ENCODE measurements at places on chromosomes 6 and 20.
A peak's percentile ranks its signal among the peaks of the same experiment; 100 is the strongest.

DNA sequence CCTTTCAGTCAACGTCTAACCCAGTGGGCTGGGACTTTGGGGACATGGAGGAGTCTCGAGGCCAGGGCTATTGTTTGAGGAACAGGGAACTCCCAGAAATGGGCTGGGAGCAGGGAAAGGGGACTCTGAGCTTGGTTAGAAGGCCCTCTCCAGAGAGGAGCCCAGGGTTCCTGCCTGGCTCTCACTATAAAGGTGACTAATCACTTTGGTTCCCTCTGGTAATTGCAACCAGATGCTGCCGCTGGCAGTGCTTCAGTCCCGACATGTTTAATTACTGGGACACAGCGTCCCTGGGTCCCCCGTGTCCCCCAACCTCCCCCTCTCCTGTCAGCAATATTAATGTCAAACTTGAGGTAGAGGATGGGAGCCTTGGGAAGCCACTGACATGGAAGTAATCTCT is 5.0 kb upstream of the GDF5 start:
- peaks cover 6% of the 10 kb centered on the region for H3K36me3 ChIP-seq
- H3K27me3 ChIP-seq: peaks cover 17% of the 10 kb centered on the region
- no peak overlapping the region for H3K4me3 ChIP-seq
- H3K4me1 ChIP-seq: peaks cover 5% of the 10 kb centered on the region

GRCh38 chr6:143747347-143747842 is 69.6 kb downstream of the PHACTR2 start:
- H3K36me3 ChIP-seq: peaks cover 9% of the 10 kb centered on the region
- H3K27ac ChIP-seq: no peak overlapping the region
- no peak overlapping the region for H3K4me3 ChIP-seq
- no peak for DNase-seq
- H3K27me3 ChIP-seq: no peaks in the 10 kb centered on the region
- H3K4me1 ChIP-seq: peaks cover 29% of the 10 kb centered on the region

DNA sequence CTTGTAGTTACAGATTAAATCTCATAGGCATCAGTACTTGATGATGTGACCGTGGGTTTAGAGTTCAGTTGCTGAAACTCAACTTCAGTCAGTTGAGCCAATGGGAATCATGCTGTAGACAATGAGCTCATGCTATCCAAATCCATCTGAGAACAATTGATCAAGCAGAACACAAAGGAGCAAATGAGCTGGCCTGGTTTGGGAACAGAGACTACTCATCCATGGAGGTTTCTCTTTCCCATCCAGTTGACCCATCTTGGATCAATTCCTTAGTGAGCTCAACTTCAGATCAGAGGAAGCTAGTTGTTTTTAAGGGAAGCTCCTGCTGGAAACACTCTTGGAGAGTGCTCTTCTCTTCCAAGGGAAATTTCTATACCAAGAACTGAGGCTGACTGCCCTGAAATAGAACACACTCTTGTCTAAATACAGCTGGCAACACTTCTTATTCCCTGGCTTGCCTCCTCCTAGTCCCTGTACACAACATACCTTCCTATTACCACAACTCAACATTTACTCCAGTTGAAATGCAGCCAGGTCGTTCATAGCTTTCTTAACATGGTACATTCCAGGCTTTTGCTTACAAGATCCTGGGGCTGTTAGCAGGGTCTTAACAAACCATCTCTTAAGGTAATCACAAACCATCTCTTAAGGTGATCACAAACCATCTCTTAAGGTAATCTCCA is 203.9 kb upstream of the PRDM1 start:
- H3K27ac ChIP-seq: no peak overlapping the region
- peaks cover 2% of the 10 kb centered on the region for H3K36me3 ChIP-seq
- peaks cover 9% of the 10 kb centered on the region for H3K4me1 ChIP-seq
- H3K4me3 ChIP-seq: no peak overlapping the region

DNA sequence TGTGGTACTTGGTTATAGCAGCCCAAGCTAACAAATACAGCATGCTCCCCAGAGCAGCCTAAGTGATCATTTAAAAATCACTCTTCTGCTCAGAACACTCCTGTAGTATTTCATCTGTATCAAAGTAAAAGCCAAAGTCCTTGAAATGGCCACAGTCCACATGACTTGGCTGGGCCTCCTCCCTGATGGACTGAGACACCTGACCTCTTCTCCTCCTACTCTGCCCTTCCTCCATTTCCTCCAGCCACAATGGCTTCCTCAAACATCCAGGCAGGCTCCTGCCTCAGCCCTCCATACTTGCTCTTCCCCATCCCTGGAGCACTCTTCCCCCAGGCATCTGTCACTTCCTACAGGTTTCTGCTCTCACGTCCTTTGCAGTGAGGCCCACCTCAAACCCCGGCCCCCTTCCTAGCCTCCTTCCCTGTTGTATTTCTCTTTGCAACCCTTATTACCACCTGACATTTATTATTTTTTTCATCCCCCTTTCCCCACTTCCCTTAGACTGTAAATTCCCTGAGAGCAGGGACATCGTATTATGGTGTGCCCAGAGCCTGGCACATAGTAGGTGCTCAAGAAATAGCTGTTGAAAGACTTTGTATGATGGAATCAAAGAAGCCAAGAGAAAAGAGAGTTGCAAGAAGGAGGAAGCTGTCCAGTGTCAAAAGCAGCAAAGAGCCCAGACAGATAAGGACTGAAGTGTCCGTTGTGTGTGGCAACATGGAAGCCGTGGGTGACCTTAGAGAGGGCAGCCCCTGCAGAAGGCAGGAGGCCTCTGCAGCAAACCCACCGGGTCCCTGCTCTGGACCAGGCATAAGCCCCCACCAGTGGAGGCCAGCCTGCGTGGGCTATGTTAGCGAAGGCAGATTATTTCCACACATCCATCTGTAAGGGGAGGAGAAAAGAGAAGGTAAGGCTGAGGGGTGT is 87.5 kb downstream of the TRERF1 start:
- peaks cover 10% of the 10 kb centered on the region for H3K36me3 ChIP-seq
- no peak overlapping the region for H3K4me3 ChIP-seq
- no peaks in the 10 kb centered on the region for H3K27me3 ChIP-seq
- peaks cover 51% of the 10 kb centered on the region for H3K4me1 ChIP-seq
- no peak for DNase-seq

- H3K4me3 ChIP-seq: no peak overlapping the region
- peaks cover 3% of the 10 kb centered on the region for H3K4me1 ChIP-seq
- no peak for DNase-seq
- H3K27ac ChIP-seq: no peak overlapping the region
- no peaks in the 10 kb centered on the region for H3K36me3 ChIP-seq
Observed at GRCh38 chr6:6793388-6794250, 205.1 kb downstream of the LY86 start.

DNA sequence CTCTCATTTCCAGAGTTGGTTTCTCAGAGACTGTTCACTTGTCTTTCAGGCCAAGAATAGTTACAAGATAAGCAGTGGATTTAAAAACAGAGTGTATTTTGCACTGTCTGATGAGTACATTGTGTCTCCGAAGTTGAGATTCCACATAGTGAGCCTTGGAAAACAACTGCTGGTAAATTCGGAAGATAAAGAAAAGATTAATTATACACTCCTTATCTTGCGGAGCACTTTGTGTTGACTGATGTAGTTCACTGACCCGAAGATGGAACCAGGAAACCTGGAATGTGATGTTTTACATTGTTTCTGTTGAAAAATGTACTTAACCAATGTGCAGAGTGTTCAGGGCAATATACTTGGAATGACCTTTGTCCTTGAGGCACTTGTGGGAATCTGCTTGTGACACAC is 51.0 kb downstream of the ANKS1A start:
- no peak overlapping the region for H3K27ac ChIP-seq
- H3K36me3 ChIP-seq: peaks cover 4% of the 10 kb centered on the region
- no peaks in the 10 kb centered on the region for H3K27me3 ChIP-seq
- DNase-seq: no peak
- peaks cover 4% of the 10 kb centered on the region for H3K4me1 ChIP-seq

GRCh38 chr6:36666826-36667591 is 11.5 kb upstream of the CDKN1A start:
- H3K4me1 ChIP-seq: peaks cover 5% of the 10 kb centered on the region
- no peak overlapping the region for H3K4me3 ChIP-seq

- no peak overlapping the region for H3K27ac ChIP-seq
- DNase-seq: no peak
- no peaks in the 10 kb centered on the region for H3K4me1 ChIP-seq
- no peak overlapping the region for H3K4me3 ChIP-seq
Observed at GRCh38 chr20:61044499-61044898, 207.6 kb upstream of the CDH4 start.

- H3K4me3 ChIP-seq: peak overlapping the region; percentile 71
- no peak overlapping the region for H3K27ac ChIP-seq
- no peak for DNase-seq
Observed at GRCh38 chr20:54174457-54175175, 830 bp upstream of the CYP24A1 start.

DNA sequence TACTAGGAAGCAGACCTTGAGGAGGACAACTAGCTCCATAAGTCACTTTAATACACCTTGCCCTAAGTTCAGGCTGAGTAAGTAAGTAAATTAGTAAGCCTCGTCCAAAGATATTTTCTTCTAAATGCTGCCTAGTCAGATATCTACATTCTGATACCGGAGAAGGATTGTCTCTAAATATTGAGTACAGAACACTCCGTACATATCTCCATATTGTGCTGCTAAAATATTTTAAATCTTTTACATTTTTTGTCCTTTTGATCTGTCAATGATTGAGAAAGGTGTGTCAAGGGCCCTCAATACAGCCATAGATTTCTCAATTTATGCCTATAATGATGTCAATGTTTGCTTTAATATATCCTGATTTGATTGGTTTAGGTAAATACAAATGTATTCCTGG is 3.2 kb downstream of the WFDC8 start:
- no peak for DNase-seq
- H3K27ac ChIP-seq: no peak overlapping the region
- H3K27me3 ChIP-seq: peaks cover 34% of the 10 kb centered on the region
- H3K4me3 ChIP-seq: no peak overlapping the region
- no peaks in the 10 kb centered on the region for H3K4me1 ChIP-seq

DNA sequence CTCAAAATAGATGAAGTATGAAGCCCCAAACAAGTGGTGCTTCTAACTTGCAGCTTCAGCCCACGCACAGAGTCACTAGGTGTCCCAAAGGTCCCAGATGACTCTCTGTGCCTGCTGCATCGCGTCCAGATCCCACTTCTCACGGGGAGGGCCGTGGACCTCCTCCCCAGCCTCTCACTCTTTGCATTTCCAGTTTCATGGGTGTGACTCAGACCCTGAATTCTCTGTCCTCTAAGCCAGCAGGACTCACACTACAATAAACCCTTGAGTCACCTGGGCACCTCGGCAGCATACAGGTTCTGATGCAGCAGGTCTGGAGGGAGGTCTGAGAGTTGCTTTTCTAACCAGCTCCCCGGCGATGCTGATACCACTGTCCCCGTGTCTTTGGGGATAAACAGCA is 114.0 kb upstream of the RIN2 start:
- H3K36me3 ChIP-seq: peaks cover 2% of the 10 kb centered on the region
- peaks cover 8% of the 10 kb centered on the region for H3K27me3 ChIP-seq
- H3K4me3 ChIP-seq: no peak overlapping the region
- H3K27ac ChIP-seq: no peak overlapping the region

- no peak overlapping the region for H3K27ac ChIP-seq
- H3K4me1 ChIP-seq: peaks cover 11% of the 10 kb centered on the region
- no peaks in the 10 kb centered on the region for H3K36me3 ChIP-seq
Observed at GRCh38 chr6:157569543-157569942, 188.6 kb downstream of the ZDHHC14 start.

GRCh38 chr20:62723768-62724450 is 15.3 kb downstream of the NTSR1 start:
- H3K27me3 ChIP-seq: no peaks in the 10 kb centered on the region
- peaks cover 8% of the 10 kb centered on the region for H3K4me1 ChIP-seq
- no peak overlapping the region for H3K4me3 ChIP-seq
- H3K36me3 ChIP-seq: peaks cover 3% of the 10 kb centered on the region
- no peak for DNase-seq

GRCh38 chr20:63178889-63179686 is 36.8 kb downstream of the YTHDF1 start:
- H3K27me3 ChIP-seq: peaks cover 48% of the 10 kb centered on the region
- H3K27ac ChIP-seq: no peak overlapping the region
- H3K4me3 ChIP-seq: peak overlapping the region; percentile 82
- peaks cover 10% of the 10 kb centered on the region for H3K4me1 ChIP-seq
- H3K36me3 ChIP-seq: peaks cover 3% of the 10 kb centered on the region

DNA sequence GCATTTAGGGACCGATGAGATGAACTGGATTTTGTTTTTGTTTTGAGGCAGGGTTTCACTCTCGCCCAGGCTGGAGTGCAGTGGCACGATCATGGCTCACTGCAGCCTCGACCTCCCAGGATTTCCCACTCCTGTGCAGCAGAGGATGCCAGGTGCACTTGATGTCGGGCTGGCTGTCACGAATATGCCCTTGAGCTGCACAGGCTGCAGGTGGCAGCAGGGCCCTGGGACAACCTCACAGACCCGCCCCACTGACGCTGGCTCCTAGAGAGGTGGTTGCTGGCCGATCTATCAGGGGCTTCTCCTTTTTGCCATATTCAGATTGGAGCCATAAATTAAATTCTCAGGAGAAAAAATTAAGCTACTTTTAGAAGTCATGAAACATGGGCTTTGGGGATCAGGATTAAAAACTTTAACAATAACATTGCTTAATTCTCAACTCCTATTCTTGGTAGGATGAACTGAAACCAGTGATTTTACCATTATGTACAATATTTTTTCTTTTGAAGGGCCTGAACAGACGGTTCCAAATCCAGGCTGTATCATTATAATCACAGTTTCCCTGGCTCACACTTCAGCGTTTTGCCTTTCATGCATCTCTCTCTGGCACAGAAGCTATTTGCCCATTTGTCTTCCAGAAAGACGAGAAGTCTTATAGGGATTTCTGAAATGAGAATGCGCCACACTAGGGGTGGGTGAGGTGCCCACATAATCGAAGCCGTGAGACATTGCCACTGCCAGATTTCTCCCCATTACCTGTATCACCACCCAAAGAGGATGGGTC is 32.4 kb downstream of the NQO2 start:
- peaks cover 12% of the 10 kb centered on the region for H3K4me1 ChIP-seq
- no peaks in the 10 kb centered on the region for H3K36me3 ChIP-seq
- H3K27ac ChIP-seq: no peak overlapping the region
- no peaks in the 10 kb centered on the region for H3K27me3 ChIP-seq
- H3K4me3 ChIP-seq: no peak overlapping the region

DNA sequence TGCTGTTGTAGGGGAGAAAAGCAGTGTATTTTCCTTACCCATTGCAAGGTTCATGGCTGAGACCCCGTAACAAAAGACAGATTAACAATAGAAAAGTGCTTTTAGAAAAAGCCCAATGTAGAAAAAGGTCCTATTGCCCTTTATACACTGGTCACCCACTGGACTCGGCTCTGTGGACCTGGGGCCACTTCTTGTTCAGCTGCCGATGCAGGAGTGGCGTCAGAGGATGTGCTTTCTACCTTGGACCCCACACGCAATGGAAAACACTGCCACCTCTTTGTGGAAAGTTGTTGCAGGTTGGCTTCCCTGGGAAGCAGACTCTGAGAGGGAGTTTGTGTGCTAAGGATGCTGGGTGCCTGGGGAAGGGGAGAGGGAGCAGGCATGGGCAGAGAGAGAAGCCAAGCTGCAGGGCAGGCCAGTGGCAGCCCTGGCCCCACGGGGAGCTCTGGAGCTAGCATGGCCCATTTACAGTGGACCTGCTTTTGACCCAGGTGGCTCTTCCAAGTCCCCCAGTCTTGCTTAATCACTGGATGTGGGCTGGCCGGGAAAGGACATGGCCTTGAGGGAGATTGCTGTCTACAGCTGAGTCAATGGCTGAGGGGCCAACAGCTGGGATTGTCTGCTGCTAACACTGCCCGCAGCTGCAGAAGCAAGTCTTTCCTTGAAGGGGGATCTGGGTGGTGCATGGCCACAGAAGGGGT is 142.9 kb downstream of the CDC5L start:
- H3K4me1 ChIP-seq: peaks cover 11% of the 10 kb centered on the region
- peaks cover 2% of the 10 kb centered on the region for H3K36me3 ChIP-seq
- no peak for DNase-seq
